Activated CD8-positive, alpha-beta memory T cell treated with anti-CD3 and anti-CD28 coated beads, Interleukin-2, amount 10 ng/mL, durations not matched to agents 7 days and 5 days (primary cell): ENCODE measurements at places on chromosomes 11 and 22. TPM values are rescaled to one million over a fixed set of nuclear protein-coding genes. Genes with fewer than 3 reads are reported as not detected.

MYOD1 gene
- total RNA-seq: not detected

SPI1 gene
- total RNA-seq: not detected

PICALM gene
- total RNA-seq: 166 TPM

ASRGL1 gene
- total RNA-seq: 9.0 TPM

OR4D5 gene
- total RNA-seq: not detected

FAM111B gene
- 42.7 TPM for total RNA-seq

NEFH gene
- total RNA-seq: 9.0 TPM

LRRC10B gene
- 0.09 TPM for total RNA-seq
